ENCODE measurements at places on chromosomes 4 and X. TPM values are rescaled to one million over a fixed set of nuclear protein-coding genes. Genes with fewer than 3 reads are reported as not detected.

GRCh38 chr4:94559351-94559806, 107.6 kb downstream of the PDLIM5 start:
- no peak for DNase-seq

- no peak for DNase-seq
Observed at GRCh38 chr4:42547805-42548204, 109.1 kb downstream of the ATP8A1 start.

DNA sequence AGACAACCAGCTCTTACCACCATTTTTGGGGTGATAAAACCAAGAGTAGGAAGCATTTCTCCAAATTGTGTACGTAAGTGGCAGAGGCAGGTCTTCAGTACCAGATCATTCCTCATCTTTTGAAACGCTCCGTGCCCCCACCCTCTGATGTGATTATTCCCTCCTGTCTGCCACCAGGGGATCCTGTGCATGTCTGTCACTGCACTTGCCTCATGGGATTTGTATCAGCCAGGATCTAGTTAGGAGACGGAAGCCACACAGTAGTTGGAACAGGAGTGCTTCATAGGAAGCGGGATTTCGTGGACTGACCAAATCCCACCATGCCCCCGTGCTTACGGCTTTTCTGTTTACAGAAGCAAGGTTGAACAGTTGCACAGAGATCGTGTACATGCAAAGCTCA, 75.5 kb downstream of the SHROOM2 start:
- DNase-seq: no peak

GRCh38 chrX:108163333-108164082, 71.9 kb downstream of the ATG4A start:
- no peak for DNase-seq

DNA sequence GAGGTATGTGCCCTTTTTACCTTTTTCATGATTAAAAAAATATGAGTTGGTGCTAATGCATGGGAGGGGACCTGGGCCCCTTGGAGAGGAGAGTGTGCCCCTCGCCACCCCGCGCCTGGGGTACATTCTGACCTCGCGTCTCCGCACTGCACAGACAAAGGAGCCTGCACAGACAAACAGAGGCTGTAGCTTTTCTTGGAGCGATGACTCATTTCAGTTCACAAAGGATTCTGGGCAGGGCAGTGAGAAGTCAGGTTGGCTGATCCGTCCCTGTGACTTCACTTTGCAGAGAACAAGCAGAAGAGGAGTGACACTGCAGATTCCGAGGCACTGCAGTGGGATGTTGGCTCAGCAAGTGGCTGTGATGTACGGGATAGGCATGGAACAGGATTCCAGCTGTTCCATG, 82.9 kb downstream of the STOX2 start:
- peak; percentile 96 for DNase-seq

DNA sequence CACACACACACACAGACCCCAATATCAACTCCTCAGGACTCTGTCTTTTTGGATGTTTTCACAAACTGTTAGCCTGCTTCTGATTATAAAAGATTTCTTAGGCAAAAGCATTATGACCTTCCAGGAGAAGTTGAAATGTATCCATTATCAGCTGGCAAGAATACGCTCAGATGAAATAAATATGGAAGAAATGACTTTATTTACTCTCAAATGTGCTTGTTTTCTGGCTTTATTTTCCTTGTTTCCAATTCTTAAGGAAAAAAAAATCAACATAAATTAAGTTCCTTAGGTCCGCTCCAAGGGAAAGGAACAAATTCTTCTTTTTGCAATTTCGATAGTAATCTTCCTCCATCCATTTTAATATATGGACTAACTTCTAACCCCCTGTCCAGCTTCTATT, 175.6 kb upstream of the HCCS start:
- no peak for DNase-seq

DNA sequence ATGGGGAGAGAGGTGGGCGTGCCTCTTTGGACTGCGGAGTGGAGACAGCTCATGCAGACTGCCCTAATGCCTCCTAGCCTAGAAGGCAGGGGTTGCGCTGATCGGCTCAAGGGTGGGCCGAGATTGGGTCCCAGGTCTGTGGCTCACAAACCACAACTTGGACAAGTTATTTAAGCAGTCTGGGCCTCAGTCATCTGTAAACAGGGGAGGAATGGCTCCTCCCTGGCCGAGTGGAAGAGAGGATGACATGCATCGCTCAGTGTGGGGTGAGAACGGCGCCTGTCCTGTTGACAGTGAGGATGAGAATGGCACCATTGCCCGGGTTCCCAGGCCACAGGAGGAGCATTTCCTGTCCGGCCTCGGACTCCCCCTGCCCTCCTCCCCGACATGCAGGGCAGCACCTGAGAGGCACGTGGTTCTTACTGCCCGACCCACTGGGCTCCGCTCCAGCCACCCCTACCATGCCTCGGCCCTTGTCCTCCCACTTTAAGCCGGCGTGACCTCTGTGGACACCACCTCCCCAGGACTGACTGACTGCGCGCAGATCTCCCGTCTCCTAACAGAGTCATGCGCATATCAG, 40.3 kb upstream of the GRPEL1 start:
- DNase-seq: no peak

GRCh38 chr4:134548052-134548628, 346.6 kb upstream of the PABPC4L start:
- no peak for DNase-seq

DNA sequence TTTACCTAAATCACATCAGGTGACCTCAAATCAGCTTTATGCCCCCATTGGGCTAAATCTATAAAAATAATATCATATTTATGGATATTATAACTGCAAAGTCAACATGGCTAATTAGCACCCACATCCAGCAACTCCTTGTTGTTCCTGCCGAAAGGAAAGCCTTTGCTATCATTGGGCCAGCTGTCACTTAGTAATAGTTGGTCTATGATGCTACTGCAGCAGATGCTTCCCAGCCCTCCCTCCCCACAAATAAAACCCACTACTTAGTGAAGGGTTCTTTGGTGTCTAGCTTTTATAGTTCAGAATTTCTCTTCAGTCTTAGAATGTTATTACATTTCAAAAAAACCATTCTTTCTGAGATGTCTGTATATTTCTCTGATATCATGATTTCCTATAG, 116.9 kb upstream of the ENPEP start:
- DNase-seq: no peak

- DNase-seq: no peak
Observed at GRCh38 chr4:22941688-22942375, 249.1 kb downstream of the GBA3 start.

DNA sequence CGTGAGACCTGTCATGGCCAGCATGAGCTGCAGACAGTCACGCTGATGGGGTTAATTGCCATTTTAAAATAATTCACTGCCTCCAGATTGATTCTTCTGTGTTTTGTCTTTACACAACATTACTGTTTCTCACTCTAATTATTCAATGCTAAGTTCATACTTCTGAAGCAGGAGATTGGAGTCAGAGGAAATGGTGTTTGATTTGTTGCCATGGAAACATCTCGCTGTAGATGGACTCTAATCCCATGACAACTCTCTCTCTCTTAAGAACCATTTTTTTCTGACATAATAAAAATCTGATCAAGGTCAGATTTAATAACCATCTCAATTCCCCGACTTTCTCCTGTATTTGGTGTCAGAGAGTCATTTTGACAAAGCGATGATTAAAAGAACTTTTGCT, 209.0 kb downstream of the IDS start:
- no peak for DNase-seq

SRPX2 gene
- 40.0 TPM for total RNA-seq

DDX3X gene
- 335 TPM for total RNA-seq

PAK3 gene
- 7.7 TPM for total RNA-seq

TBX22 gene
- total RNA-seq: 2.4 TPM

ALPK1 gene
- total RNA-seq: 27.0 TPM
